ENCODE measurements at places on chromosomes 3 and 15.
A peak's percentile ranks its signal among the peaks of the same experiment; 100 is the strongest.

GRCh38 chr3:179071323-179072099 lies at the start of gene ZMAT3:
TSS of gene ZMAT3 (minus strand) at chr3:179071809. CDS start at chr3:179067752, 4,057 bp downstream.
- DNase-seq = peak; percentile 71

- no peak for DNase-seq
Observed at GRCh38 chr3:69737392-69737791, 1.9 kb upstream of the MITF start.

GRCh38 chr3:177453451-177453844 lies 256.2 kb upstream of the TBL1XR1 start:
- DNase-seq = no peak

GRCh38 chr15:38164507-38164906 lies 88.1 kb upstream of the SPRED1 start:
- no peak for DNase-seq

- no peak for DNase-seq
Observed at GRCh38 chr15:53869044-53869805, 109.0 kb upstream of the UNC13C start.

DNA sequence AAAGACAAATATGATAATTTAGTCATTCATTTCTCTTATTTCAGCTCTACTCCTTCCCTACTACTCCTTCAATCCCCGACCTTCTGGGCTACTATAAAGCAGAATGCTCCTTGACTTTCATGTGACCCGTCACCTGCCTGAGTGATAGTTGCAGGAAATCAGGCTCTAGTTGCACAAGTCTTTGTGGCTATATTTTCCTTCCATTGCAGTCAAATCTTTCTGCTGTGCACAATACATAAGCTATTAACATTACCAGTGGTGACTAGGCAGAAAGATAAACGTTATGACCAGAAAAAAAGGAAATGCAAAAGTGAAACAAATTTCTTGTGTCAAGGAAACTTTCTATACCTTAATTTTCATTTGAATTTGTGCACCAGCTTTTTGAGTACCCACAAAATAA lies 2.3 kb downstream of the SUCNR1 start:
- no peak for DNase-seq

- DNase-seq = no peak
Observed at GRCh38 chr15:93166675-93167074, 77.7 kb upstream of the RGMA start.

- no peak for DNase-seq
Observed at GRCh38 chr3:34000301-34000700, 201.9 kb downstream of the PDCD6IP start.

DNA sequence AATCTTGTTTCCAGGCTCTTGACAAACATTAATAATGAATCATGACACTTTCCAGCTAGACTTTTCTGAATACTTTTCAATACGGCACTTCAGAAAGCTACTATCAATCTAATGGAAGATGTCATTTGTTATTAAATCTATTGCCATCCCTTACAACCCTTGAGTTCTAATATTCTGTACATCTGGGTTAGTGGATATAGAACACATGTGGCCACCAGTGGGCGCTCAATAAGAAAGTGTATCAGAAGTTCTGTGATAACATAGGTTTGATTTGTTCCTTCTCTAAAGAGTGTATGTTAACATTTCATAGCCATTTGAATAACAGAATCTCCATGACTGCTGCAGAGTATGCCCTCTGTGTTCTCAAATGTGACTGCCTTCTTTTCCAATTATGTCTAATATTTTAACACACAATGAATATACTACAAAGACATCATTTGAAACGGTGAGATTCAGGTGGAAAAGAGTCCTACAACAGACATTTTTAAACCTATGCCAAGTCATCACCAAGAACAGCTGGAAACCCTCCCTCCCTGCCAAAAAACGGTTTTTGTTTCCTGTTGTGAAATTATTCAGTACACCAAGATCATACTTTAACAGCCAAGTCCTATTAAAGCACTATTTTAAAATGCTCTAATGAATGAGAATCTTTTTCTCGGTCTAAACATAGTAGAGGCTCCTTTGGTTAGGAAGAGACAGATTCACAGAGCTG lies 22.2 kb downstream of the ALDH1A2 start:
- no peak for DNase-seq

GRCh38 chr3:59803268-59803667 lies 753.4 kb upstream of the CFAP20DC start:
- no peak for DNase-seq

DNA sequence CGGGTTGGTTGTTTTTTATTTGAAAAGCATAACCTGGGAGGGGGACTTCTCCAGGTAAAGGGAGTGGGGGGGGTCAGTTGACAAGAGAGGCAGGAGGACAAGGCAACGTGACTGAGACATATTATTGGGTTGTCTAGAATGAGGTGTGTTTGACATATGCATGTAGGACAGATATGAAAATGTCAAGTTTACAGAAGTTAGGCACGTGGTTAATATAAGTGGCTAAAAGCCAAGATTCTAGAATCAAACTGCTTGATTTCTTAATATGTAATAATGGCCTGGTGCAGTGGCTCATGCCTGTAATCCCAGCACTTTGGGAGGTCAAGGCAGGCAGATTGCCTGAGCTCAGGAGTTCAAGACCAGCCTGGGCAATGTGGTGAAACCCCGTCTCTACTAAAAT lies 212.8 kb downstream of the SQOR start:
- DNase-seq = no peak

- DNase-seq = no peak
Observed at GRCh38 chr3:169666076-169666375, 2.5 kb upstream of the MECOM start.

DNA sequence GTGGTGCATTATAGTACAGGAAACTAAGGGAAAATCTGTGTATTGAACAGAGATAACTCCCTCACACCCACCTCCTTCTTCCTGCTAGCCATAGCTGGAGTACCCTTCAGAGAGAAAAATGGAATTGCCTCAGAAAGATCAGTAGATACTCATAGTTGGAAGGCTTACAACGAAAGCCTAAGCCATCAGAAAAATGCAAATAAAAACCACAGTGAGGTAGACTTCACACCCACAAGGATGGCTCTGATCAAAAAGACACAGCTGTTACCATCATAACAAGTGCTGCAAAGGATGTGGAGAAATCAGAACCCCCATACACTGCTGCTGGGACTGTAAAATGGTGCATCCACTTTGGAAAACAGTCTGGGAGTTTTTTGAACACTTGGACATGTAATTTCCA lies 7.4 kb upstream of the DLG1 start:
- DNase-seq = no peak

DNA sequence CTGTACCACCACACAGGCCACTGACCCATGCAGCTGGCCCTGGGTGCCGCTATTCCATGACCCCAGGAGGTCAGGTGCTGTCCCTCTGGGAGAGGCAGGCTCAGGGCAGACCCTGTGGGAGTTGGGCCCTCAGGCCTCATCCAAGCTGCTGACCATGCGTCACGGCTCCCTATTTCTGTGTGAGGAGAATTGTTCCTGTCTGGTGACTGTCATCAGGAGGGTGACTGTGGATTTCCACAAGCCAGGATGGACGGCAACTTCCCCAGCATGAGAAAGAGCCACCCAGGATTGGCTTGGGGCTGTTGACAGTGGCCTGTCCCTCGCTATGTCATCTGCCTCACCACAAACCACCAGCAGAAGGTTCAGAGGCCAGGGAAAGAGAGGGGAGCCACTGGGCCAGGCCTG lies 41.4 kb downstream of the ZDHHC19 start:
- DNase-seq = no peak

- no peak for DNase-seq
Observed at GRCh38 chr3:185527364-185527763, 25.0 kb downstream of the LIPH start.

DNA sequence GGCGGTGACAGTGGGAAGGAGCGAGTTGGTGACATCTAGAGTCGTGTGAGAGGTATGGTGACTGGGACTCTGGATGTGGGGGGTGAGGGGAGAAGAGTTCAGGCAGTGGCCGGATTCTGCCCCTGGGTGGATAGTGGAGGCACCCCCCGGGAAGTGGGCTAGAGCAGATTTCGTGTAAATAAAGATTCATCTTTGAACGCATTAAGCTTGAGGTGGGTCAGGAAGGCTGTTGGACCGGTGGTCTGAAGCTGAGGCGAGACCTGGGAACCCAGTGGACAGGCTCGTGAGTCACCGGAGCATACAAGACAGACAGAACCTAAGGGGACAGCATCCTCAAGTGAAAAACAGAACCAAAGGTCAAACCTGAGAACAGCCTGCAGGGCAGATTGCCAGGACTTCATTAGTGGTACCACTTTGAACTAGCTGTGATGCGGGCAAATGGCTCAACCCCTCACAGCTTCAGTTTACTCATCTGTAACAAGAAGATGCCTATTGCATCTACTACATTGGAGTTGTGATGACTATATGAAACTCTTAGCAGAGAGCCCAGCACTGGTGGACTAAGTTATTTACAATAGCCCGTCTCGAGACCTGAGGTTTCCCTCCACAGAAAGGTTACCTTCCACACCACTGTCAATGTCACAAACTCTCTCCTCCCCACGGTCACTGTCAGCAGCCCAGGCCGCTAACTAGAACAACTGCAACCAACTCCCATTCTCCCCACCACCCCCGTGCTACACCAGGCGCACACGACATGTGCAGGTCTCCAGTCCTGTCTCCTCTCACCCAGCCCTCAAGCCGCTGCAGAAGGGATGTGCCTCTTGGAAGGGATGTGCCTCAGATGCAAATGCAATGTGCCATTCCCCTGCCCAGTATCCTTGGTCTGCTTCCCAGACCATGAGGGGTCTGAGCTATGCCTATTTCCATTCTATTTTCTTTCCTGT lies 901 bp upstream of the CLN6 start:
- no peak for DNase-seq

GRCh38 chr3:131232711-131233267 lies 148.8 kb upstream of the NUDT16 start:
- no peak for DNase-seq

- no peak for DNase-seq
Observed at GRCh38 chr15:91214675-91215590, 114.9 kb downstream of the SV2B start.

Measured in stimulated activated CD8-positive, alpha-beta memory T cell treated with anti-CD3 and anti-CD28 coated beads, Interleukin-4, amount 100 ng/mL, for 4 hours (primary cell).